SK-N-SH treated with all-trans-retinoic acid at 6 μM for 48 hours (cell line): ENCODE measurements at places on chromosomes 7 and 10.

DNA sequence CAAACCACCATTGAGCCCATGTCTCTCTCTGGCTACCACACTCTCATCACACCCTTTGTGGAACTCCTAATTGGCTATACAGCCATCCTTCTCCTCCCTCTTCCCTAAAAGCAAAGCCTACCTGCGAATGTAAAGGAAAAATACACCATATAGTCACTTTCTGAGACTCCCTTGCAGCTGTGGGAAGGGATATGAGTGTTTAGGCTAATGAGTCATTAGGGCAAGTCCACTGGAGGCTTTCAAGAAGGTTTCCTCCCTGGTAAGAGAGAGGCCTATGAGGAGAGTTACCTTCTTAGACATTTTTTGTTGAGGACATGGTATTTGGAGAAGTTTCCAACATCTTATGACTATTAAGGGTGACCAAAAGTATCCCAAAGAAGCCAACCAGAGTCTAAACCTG lies 4.1 kb upstream of the TMEM243 start:
- no peak for ATAC-seq

DNA sequence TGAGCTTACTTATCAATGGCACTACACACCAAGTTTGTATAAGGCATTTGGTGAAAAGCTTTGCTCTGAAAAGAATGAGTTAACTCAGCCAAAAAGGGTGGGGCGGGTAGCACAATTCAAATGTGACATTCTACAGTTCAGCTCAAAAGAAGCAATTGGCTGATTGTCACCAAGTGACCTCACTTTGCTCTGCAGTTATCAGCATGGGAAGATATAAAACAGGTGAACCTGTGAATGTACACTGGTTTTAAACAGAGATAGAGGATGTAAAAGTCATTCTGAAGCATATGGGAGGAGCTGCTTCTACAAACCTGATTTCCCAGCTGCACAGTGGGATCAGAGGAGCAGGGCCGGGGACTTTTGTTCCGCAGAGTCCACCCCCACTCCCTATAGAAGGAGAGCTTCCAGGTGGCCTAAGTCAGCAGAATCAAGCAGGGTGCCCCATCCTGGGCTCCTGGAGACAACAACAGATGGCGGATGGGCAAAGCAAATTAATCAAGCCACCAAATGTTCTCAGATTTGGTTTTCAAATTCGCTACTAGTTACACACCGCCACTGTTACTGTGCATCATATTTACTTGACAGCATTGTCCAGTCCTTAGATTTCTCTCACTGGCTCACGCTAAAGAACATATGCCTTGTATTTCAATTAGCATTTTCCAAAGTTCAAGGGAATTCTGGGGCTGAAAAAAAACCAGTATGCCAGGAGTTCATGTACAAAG lies 27.5 kb upstream of the NPVF start:
- no peak for ATAC-seq

DNA sequence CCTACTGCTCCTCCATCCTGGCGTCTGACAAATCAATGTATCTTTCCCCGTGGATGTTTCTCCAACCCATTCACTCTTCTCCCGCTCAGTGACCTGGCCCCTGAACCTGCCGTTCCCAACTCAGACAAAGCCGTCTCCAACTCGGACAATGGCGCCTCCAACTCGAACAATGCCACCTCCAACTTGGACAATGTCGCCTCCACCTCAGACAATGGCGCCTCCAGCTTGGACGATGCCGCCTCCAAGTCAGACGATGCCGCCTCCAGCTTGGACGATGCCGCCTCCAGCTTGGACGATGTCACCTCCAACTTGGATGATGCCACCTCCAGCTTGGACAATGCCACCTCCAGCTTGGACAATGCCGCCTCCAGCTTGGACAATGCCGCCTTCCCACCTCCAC lies 608.6 kb downstream of the DNAJB6 start:
- no peak for ATAC-seq

DNA sequence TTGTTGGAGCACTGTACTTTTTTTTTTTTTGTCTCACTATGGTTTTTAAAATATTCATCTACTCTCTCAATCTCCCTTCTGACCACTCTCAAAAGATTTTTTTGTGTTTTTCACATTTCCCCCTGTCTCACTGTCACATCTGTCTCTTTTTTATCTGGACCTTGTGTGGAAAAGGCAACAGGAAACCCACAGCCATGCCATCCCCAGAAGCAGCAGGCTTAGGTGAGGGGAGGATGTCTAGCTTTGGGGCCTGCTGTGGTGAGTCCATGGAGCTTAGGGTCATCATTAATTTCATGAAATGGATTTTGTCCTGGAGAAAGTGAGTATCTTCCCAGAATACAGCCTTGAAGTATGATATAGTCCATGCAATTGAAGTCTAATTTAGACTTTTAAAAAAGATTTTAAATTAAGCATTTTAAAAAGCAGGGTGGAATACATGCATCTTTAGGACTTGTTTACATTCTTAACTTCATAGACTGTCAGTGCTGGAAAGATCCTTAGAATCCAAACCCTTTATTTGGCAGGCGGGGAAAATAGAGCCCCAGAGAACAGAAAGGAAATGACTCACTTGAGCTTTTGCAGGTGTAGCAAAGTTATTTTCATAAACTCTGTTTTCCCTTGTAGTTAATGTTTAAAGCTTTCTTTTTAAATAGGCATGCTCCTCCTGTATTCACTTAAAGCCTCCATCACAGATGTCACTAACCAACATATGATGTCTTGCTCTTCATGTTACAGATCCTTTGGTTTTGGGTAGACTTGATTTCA lies 25.1 kb downstream of the MINDY4 start:
- ATAC-seq = peak; percentile 47

DNA sequence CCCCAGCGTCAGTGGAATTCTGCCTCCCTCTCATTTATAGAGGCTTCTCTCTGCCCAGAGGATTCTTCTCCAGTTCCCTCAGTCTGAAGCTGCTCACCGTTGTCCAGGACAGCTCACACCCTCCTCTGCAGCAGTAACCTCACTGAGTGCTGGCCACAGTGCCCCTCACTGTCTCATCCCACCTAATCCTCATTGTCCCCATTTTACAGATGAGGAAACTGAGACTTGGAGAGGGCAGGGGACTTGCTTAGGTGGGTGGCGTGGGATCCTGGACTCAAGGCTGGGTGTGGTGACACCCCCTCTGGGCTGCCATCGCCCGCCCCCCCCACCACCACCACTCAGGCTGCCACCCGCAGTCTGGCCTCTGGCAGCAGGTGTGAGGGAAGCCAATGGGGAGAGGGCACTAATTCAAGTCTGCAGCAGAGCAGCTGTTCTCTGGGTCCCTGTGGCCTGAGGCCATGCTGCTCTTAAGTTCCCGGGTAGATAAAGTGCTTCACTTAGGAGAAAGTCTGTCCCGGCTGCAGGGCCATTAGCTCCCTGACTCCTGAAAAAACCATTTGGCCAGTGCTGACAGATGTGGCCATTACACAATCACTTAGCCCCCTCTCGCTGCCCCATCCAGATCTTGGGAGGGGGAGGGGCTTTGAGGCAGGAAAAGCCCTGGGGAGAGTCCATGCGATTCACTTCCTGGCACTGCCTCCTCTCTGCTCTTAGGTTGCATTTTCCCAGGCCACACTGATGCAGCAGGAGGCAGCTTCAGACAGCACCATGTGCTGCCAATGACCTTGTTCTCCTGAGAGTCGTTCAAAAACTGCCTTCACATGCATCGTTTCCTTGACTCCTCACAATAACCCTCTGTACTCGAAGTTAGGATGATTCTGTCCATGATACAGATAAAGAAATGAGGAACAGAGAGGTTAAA lies 36.3 kb downstream of the DRGX start:
- peak; percentile 53; the same call in 1 of the 3 replicates for ATAC-seq
